Epithelial cell of proximal tubule (primary cell): ENCODE measurements at places on chromosomes 12 and 14.
A peak's percentile ranks its signal among the peaks of the same experiment; 100 is the strongest.

GRCh38 chr12:102413396-102413795 is 67.0 kb downstream of the IGF1 start:
- DNase-seq, result no peak

GRCh38 chr14:33515441-33515840 is 435.4 kb downstream of the EGLN3 start:
- no peak for DNase-seq

DNA sequence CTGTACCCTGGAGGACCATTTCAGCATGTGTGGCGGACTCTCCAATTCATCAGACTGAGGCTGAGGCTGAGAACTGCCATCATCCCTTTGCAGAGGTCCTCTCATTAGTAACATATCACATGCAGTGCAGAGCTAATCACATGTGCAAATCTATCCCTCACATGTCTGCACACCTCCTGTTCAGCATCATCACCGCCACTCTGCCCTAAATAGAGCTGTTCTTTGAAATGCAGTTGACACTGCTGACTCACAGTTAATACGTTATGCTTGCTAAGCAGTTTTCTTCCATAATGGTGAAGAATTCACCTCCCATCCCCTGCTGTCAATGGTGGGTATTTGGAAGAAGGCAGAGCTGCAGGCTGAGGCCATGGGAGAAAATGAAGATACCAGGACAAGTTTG is 85.0 kb upstream of the ANO2 start:
- no peak for DNase-seq

GRCh38 chr12:95723693-95724384 is 66.7 kb downstream of the NTN4 start:
- no peak for DNase-seq

DNA sequence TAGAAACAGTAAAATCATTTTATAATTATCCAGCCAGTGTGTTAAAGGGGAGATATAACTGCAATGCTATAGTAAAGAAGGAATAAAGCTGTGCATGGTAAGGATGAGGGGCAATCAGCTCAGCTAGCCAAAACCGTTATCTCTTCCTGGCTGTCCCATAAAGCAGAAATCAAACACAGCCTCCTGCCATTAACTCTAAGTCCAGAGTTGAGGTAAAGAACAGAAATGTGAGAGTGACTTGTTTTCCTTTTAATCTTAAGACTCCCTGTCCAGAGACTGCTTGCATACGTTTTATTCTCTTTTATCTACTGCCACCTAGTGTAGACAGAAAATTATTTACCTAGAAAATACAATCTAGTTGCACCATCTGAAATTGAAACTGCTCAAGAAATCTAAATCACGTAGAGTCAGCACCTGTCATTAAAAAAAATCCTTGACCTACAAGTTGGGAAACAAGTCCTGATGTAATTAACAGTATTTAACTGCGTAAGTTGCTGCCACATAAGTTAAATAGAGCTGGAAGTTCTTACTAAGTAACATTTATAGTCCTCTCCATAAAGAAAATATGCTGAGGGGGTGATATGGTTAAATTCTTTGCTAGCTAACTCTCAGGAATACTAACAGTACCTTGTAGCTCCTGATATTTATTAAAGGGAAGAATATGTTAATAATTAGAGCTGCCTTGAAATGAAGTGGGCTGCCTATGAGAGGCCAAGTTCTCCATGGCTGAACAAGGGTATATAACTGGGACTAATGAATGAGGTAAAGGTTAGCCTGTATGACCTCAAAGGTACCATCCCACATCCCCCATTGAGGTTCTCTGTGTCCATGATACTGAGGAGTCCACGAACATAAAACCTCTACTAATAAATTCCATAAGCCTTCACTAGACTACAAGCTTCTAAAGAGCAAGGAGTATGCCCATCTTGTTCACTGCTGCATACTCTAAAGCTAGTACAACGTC is 62.7 kb downstream of the GALNT4 start:
- no peak for DNase-seq

DNA sequence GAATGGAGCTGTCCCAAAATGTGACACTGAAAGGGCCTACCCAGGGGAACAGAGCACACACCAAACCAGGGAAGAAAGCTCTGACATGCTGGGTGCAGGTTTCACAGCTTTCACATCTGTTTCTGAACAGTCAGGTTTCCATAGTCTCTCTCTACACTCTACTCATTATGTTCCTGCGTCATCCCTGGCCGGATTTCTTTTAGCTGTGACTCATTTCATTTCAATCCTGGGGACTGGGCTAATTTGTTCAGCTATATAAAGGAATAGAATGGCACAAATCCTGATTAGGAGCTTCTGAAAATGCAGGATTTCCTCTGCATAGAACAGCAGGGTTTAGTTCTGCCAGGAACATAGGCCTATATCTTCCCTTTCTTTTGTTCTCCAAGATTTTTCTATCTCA is 649.8 kb downstream of the RPS29 start:
- no peak for DNase-seq

- no peak for DNase-seq
Observed at GRCh38 chr12:132771126-132771838, 9.7 kb upstream of the ANKLE2 start.

GRCh38 chr14:94000267-94000666 is 3.2 kb downstream of the CCDC197 start:
- DNase-seq, result no peak

GRCh38 chr12:51269174-51270066 is 795 bp downstream of the SMAGP start:
- no peak for DNase-seq

DNA sequence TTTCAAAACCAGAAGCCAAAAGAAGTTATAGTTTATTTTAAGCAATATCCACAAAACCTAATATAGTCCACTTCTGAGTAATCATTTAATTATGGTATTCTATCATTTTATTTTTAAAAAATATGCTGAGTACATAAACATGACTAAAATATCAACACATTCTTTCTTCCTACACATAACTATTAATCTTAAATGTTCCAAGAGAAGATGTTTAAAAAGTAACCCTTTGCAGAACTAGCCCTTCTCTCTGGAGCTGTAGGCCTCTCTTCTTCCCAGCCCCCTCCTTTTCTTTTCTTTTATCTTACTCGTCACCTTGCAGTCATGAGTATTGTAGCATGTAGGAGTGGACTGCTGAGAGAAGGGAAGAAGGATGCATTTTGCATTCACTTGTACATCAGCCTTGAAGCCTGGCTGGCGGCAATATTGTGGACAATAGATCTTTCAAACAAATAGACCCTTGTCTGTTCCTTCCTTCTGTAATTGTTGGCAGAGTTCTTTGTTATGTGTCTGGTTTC is 941.9 kb downstream of the NRXN3 start:
- no peak for DNase-seq

GRCh38 chr12:69900720-69901131 is 75.7 kb downstream of the MYRFL start:
- DNase-seq, result peak; percentile 29

DNA sequence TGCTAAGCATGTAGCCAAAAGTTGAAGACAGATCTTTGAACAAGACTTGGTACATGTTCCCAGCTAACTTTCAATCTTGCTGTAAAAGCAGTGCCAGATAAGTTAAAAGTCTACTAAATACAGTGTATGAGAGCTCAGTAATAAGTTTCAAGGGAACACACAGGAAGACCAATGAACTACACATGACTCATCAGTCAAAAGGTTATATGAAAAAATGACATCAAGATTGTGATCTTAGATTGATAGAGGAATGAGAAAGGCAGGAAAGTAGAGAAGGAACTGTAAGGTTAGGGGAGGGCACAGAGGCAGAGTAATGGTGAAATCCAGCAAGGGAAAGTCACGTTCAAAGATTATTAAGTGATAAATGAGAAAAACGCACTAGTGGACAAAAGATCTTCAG is 249.9 kb upstream of the FLRT2 start:
- DNase-seq, result no peak

DNA sequence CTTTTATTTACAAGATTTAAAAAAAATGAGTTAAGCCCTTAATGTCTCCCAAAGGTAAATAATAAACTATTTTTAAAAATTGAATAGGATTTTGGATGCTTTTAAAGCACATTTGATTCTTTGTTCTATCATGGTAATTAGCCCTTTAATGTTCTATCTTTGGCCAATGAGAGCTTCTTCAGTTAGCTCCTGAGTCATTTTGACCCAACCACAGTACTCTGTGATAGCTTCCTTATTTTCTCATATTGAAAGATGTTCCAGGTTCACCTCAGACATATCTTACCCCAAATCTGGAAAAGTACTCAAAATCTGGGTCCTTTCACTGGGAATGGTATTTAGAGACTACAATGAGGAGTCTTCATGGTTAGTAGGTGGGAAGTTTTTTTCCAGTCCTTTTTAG is 98.0 kb downstream of the MYRFL start:
- no peak for DNase-seq

DNA sequence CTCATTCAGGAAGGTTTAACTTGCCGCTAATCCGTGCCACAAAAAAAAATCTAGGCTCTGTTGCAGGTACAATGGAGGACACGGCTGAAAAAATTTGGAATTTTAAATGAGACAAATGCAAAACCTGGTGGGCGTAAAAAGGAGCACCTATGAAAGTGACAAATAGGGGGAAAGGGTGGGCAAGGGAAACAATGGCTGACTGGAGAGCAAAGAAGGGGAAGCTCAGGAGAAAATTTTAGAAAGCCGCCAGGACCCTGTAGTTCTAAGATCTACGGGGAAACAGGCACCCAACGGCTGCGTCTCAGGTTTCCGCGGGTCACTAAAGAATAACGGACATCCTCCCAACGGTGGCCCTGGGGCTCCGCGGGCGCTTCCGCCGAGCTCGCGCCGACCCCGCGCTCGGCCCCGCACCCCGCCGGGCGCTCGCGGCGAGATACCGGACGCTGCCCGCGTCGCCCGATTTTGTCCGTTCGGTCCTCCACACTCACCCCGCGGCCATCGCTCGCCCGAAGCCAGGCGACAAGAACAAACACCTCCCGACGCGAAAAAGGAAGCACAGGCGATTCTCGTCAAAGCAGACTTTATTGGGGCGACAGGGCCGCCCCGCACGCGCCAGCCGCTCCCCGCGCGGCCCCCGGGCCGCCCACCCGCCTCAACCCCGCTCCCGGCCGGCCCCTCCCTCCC is 1.1 kb upstream of the YY1 start:
- DNase-seq, result no peak

DNA sequence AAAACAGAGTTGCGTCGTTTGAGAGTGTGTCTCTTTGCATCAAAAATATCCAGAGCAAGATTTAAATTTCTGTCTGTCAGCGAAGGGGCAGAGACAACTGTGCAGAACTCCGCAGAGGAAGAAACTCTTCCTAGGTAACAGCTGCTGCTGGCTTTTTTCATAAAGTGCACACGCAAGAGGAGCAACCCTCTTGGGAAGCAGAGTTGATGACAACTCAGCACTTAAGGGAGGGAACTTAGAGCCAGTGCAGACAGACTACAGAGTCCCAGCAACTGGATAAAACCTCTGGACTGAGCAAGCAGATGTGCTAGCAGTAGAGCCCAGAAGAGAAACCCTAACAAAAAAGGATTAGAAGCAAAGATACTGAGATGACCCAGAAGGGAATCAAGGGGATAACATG is 337.1 kb downstream of the PCNX1 start:
- no peak for DNase-seq

DNA sequence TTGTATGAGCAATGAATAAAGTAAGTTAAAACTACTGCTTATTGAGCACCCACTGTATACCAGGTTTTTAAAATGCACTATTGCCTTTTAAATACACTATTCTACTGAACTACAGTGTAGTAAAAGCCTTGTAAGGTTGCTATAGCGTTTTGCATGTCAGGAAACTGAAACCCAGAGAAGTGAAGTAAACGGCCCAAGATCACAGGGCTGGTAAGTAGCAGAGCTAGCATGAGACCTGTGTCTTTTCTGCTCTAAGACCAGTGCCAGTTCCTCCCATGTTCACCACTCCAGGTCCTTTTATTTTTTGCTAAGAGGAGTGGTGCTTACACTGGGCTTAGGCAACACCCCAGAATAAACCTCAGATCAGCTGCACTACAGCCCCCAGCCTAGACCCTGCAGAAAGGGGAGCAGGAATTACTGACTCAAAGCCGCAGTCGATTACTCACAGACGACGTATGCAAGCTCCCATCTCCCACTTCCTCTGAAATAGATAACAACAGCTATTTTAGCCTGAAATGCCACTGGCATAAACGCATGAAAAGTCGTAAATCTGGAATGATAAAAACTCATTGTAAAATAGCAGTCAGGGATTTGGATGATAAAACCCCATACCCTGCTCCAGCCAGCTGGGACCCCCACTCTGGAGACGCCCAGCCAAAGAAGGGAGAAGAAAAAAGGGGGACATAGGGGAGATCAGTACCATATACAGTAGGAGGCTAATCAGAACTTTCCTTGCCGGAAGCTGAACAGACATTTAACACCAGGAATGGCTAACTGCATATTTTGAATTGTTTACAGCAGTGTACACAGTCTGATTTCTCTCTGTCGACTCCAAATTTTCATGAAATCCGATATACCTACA is 108.3 kb downstream of the NUAK1 start:
- no peak for DNase-seq

DNA sequence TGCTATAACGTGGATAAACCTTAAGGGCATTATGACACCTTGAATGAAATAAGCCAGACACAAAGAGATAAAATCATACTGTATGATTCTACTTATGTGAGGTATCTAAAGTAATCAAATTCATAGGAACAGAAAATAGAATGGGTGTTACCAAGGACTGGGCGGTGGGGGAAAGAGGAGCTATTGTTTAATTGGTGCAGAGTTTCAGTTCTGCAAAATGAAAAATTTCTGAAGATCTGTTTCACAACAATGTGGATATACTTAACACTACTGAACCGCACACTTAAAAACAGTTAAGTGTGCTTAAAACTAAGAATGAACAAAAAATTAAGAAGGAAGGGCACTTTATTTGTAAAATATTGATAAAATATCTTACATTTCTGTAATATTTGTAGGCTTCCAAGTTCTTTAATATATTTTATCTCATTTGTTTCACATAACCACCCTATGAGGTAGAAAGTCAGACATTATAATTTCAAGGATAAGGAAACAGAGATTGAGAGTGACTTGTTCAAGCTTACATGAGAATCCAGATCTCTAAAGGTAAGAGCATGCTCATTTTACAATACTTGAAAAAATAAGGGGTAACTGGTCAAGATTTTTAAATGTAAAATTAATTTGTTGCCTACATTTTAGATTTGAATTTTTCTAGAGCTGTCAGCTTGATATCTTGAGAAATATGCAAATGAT is 14.9 kb downstream of the LTA4H start:
- DNase-seq, result no peak

- DNase-seq, result no peak
Observed at GRCh38 chr14:77026930-77027537, 1.5 kb downstream of the IRF2BPL start.

- DNase-seq, result no peak
Observed at GRCh38 chr14:99829450-99829849, 36.2 kb downstream of the EML1 start.

DNA sequence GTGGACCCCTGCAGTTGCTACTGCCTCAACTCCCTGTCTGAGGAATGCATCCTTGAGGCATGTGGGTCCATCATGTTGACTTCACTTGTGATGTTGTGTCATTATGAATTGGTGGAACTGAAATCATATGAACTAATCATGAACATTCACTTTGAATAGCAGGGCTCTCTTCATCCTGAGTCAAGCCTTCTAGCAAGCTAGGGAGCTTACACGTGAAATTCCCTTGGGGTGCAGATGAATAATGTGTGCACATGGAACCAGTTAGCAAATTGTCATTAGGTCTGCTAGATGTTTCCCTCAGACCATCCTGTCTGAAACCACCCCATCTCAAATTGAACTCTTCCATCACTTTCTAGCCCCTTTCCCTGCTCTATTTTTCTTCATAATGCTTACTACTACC is 3.6 kb downstream of the COQ6 start:
- DNase-seq, result no peak
